Activated T-helper 2 cell treated with anti-CD3 and anti-CD28 coated beads, Interferon-gamma antibody, Interleukin-2, Interleukin-4, amounts not matched to agents 10 μg/mL and 5 μg/mL and 100 μg/mL, durations not matched to agents 14 hours and 24 hours and 36 hours (primary cell): ENCODE measurements at places on chromosomes 5 and 9.

DNA sequence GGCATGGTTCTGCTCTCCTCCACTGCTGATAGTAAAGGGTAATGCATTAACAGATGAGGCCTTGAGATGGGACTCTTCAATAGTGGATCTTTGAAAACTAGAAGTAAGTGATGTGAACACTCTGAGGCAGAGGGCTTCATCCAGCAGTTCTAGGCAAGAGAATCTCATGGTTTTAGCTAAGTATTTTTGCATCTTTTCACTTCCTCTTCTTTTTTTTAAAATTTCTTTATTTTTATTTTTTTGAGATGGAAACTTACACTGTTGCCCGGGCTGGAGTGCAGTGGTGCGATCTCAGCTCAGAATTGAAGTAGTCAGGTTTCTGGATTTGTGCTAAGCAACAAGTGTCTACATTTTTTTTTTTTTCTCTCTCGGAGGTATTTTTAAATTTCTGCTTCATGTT is 101.9 kb downstream of the MTRR start:
- H3K4me1 ChIP-seq: no peaks in the 10 kb centered on the region
- no peak overlapping the region for H3K27ac ChIP-seq
- no peak overlapping the region for H3K4me3 ChIP-seq
- H3K36me3 ChIP-seq: no peaks in the 10 kb centered on the region
- DNase-seq: no peak

DNA sequence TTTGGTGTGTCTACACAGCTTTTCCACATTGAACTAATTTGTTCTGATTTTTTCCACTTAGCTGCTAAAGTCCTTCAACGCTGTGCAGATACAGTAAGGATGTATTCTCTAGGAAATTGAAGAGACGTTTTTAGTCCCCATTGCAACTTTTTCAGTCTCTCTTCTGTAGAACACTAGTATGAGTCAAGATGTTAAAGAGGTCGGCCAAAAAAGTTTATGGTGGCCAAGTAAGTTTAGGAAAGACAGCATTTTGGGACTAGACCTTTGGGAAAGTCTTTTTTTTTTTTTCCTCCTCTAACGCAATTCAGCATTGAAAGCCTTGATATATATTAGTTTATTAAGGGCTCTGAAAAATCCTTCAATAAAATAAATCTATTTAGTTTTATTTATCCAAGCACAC is 243.5 kb upstream of the FBXL7 start:
- H3K36me3 ChIP-seq: no peaks in the 10 kb centered on the region
- H3K27ac ChIP-seq: no peak overlapping the region
- H3K27me3 ChIP-seq: no peaks in the 10 kb centered on the region
- no peaks in the 10 kb centered on the region for H3K4me1 ChIP-seq
- DNase-seq: no peak
- no peak overlapping the region for H3K4me3 ChIP-seq

GRCh38 chr5:19532936-19533335 is 455.1 kb downstream of the CDH18 start:
- no peak for DNase-seq
- H3K4me1 ChIP-seq: no peaks in the 10 kb centered on the region
- no peak overlapping the region for H3K27ac ChIP-seq
- H3K27me3 ChIP-seq: no peaks in the 10 kb centered on the region
- H3K4me3 ChIP-seq: no peak overlapping the region

- no peak overlapping the region for H3K4me3 ChIP-seq
- H3K27me3 ChIP-seq: no peaks in the 10 kb centered on the region
These were observed 119.9 kb downstream of the EHMT1 start for GRCh38 chr9:137738703-137739102.
